ENCODE measurements at places on chromosomes 7 and 10.

DNA sequence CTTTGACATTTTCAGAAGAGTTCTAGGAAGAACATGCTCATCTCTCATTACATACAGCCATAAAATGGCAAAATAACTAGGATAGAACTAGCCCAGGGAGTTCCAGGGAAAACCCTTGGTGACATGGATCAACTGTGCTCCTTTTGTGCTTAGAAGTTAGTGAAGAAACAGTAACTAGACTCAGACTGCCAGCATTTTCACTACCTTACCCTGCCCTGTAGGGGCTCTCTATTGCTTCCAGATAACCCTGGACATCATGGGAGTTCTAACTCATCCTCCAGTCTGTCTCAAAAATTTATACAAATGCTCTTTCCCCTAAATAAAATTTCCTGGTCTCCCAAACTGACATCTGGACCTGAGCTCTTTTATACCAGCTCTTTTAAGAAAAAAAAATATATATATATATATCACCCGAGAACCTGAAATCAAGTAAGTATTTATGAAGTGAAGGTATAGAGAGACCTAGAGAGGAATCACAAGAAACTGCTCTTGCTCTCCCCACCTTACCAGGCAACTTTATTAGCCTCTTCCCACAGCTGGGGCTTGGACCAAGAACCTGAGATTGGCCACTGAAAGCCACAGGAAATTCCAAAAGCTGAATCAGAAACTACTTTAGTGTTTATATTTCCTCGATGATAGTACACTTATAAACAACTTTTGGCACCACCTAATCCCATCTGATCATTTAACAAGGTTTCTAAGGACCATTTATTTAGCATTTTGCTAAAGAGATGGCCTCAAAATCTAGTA is 101.4 kb downstream of the RELN start:
- no peak for DNase-seq

DNA sequence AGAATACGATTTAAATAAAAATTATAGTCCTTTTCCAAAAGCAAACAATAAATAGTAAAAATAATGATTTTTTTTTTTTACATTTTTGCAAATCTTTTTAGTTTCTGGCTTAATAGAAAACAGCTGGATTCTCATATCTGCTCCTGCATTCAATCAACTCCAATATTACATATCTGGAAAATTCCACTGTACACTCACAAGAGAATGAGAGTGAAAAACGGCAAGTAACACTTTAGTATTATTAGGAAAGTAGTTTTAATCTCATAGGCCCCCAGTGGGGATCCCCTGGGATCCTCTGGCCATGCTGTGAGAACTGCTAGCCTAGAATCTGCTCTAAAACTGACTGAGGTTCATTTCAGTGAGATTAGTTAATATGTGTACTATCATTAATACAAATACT is 128.6 kb upstream of the LRRN3 start:
- no peak for DNase-seq

DNA sequence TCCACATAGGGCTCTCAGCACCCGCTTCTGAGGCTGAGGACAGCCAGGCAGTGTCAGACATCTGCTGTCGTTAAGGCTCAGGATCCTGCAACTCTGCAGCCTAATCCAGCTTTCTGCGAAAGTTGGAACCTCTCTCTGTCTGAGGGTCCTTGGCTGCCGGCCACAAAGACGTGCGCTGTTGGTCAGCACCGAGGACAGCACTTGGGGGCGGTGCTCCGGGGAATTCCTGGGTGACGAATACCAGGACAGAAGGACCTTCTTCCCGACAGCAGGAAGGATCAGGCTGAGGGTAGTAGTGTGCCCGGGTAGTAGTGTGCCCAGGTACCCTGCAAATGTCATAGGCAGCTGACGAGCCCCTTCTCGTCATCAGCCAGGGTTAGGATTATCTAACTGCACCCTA is 16.0 kb upstream of the RASGEF1A start:
- no peak for DNase-seq

DNA sequence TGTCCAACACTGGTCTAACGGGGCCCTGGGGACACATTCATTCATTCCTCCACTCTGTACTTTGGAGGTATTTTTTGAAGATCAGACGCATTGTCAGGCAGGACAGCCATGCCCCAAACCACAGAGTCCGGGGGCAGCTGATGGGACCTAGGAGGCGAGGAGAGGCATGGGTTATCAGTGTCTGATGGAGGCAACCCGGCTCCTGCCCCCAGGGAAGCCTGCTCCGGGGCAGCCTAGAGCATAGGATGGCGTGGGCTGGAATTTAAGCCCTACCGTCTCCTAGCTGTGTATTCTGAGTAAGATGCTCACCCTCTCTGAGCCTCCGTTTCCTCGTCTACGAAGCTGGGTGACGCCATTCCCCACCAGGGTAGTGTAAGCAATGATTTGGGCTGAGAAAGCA is 55.4 kb upstream of the ELN start:
- DNase-seq = no peak

DNA sequence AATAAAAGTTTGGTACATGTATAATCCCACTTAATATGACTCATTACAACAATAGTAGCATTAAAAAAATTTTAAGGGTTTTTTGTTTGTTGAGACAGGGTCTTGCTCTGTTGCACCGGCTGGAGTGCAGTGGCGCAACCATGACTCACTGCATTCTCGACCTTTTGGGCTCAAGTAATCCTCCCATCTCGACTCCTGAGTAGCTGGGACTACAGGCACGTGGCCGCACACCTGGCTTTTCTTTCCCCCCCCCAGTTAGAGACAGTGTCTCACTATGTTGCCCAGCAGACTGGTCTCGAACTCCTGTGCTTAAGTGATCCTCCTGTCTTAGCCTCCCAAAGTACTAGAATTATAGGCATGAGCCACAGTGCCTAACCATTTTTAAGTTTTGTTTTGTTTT is 40.7 kb downstream of the KMT2C start:
- no peak for DNase-seq

DNA sequence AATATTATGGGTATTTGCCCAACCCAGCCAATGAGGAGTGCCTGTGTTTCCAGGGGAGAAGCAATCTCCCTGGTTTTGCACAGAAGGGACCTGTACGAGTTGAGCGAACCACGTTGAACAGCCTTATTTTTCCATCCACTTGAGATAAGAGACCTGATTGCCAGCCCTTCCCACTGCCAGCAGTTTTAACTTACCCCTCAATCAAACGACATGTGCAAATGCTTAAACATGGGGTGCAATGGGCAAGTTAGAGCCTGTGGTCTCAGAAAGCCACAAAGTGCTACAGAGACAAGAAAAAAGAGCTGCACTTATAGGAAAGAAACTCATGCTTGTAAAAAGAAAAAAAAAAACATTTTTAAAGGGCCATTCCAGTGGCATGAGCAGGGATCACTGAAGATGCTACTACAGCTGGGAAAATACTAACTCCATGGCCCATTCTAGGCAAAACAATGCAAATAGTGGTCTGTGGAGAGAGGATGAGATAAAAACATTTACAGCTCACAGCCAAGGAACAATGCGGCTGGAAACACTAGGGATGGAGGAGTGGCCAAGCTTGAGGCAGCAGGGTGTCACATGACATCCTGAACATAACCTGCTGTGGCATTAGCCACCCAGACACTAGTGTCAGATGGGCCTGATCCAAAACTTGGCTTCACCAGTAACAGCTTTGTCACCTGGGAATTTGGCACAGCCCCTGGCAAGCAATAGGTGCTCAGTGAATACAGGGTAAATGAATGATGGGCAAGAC is 162.8 kb downstream of the ELMO1 start:
- no peak for DNase-seq

- DNase-seq = no peak
Measured at GRCh38 chr10:10551596-10552301, 465.9 kb upstream of the CELF2 start.

DNA sequence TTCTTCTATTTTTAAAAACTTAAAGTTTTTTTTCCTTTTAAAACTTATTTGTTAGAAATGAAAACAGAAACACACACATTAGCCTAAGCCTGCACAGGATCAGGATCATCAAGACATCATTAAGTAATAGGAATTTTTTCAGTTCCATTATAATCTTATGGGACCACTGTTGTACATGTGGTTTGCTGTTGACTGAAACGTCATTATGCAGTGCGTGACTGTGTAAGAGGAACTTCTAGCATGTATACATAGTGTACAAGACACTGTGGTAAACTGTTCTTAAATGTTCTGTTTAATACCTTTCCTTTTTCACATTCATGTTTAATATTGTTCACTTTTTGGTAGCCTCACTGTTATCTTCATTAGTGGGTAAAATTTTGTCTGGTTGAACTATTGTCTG is 12.1 kb downstream of the ENTPD7 start:
- DNase-seq = no peak

DNA sequence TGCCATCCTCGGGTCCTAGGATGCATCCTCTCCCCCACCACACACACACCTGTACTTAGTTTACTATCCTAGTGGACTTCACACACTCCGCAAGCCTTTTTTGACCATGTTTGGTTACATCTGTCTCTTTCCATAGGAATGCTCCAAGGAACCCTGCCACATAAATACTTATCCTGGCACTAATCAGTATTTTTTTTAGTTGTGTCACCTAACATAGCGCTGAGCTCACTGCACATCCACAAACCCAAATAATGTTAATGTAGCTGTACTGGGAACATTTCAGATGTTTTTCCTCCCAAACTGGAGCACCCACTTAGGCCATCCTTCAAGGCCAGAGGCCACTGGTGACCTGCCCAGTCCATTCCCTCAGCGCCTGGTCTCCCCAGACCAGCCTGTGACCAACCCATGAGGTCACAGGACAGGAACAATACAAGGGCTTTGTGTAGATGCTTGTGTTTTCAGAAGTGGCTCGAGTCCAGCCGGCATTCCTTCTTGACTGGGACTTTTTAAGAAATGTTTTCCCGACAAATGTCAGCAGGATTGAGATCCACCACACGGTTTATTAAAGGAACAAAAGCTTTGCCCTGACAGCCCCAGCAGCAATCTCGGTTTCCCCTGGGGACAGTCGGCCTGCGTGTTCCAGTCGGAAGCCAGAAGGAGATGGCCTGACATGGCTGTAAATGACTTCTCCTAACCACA is 181.4 kb downstream of the JCAD start:
- DNase-seq = no peak

GRCh38 chr10:74056050-74056818 is 58.3 kb downstream of the VCL start:
- DNase-seq = no peak

GRCh38 chr7:103525937-103526336 is 79.9 kb upstream of the SLC26A5 start:
- DNase-seq = no peak

DNA sequence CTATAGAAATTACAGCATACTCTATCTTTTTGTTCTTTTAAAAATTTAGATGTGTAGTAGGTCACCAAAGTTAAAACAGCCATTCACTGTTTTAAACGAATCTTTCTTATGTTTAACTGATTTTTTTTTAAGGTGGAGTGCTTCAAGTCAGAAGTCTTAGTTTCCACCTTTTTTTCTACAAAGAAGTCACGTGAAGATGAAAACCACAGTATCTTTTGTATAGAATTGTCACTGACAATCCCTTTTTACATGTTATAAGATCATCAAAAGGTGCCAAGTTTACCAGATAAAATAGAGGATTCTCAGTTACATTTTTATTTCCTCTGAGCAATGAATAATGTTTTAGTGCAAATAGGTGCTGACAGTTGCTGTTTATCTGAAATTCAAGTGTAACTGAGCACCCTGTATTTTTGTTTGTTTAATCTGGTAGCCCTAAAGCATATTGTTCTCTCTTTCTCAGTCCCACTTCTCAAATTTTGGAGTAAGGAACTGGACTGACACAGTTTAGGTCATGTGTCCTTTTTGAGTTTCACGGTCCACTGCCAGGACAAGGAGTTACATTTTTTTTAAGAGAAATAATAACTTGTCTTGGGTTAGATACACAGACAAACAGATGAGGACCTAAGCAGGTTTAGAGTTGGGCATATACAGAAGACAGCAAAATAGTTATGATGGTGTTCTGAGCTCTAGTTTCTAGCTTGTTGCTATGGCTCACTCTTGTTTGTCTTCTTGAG is 233.2 kb upstream of the MBL2 start:
- DNase-seq = no peak

DNA sequence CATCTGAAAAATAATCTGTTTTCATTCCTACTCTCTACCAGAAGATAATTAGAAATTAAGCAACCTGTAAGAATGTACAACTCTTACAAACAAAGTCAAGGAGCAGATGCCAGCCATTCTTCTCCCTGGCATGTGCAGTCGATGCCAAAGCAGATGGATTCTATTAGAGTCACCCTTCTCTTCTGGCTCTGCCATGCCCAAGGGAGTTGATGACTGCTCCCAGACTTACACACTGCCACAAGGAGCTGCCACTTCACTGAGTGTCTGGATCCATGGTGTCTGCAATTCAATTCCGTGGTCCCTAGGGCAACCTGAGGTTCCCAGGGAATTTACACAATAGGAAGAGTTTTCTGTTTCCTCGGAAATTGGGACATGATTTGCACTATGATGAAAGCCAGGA is 89.1 kb upstream of the IFRD1 start:
- no peak for DNase-seq

DNA sequence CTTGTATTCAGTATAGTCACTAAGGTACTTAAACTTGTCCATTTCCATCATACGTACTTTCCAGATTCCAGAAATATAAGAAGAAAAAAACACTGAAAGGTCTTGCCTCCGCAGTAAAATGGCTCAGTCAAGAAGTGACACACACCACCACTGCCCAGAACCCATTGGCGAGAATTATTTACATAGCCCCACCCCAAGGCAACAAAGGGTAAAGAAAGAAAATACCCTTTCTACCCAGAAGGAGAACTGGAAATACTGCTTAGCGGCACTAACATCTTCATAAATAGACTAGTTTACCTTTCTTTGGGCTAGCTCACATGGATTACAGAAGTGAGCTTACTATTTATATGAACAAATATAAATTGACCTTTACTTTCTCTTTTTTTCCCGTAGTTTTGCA is 194.0 kb downstream of the PPP1R9A start:
- no peak for DNase-seq

- DNase-seq = no peak
Measured at GRCh38 chr7:37208528-37208927, 240.1 kb downstream of the ELMO1 start.

DNA sequence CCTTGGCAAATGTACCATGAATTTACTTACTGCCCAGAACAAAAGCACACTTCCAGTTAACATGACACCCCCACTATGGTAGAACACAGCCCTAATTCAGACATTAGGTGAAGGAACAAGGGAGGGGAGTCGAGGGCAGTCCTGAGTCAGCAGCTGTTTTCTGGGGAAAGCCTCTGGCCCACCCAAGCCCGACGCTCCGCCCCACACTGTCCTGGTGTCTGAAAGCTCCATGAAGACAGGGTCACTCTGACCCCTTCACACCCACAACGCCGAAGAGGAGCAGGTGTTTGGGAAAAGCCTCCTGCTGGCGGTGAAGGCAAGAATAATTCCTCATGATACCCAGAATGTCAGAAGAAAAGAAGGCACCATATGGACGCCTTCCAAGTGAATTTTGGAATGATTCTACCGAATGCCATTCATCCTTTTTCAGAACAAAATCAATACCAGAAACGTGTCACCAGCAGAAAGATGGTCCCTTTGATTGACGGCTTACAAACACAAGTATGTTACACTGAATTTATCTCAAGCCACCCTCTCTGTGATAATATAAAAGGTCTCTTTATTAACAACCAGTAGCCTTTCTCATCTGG is 172.1 kb downstream of the DIP2C start:
- no peak for DNase-seq

All from activated CD4-positive, alpha-beta T cell treated with anti-CD3 and anti-CD28 coated beads for 1 hour (primary cell).